ENCODE measurements at places on chromosomes 12 and 14.

DNA sequence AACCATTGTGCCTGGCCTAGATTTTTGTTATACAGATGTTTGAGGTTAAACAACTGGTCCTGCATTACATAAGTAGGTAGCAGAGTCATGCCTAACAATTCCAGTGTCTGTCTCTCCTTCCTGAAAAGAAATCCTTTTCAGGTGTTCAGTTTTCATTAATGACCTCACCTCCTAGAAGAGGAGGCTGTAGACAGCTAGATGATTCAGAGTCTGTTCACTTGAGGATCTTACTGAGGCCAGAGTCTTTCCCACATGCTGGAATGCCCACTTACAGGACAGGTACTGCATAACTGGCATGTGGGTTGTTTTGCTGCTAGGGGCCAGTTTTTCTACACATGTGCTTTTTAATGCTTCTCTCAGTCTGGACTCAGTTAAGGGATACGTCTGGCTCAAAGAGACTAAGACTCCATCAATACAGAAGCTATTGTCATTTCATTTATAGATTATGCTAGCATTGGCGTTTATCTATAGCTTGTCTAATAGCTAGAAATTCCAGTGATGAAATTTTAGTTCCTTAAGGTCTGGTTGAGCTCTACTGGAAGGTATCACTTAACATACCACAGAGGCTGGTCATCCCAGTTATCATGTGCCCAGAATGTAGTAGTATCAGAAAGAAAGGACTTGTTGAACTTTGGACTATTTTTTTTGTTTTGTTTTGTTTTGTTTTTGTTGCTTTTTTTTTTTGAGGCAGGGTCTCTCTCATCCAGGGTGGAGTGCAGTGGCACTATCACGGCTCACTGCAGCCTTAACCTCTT, 206.4 kb downstream of the ERC1 start:
- no peak for DNase-seq

DNA sequence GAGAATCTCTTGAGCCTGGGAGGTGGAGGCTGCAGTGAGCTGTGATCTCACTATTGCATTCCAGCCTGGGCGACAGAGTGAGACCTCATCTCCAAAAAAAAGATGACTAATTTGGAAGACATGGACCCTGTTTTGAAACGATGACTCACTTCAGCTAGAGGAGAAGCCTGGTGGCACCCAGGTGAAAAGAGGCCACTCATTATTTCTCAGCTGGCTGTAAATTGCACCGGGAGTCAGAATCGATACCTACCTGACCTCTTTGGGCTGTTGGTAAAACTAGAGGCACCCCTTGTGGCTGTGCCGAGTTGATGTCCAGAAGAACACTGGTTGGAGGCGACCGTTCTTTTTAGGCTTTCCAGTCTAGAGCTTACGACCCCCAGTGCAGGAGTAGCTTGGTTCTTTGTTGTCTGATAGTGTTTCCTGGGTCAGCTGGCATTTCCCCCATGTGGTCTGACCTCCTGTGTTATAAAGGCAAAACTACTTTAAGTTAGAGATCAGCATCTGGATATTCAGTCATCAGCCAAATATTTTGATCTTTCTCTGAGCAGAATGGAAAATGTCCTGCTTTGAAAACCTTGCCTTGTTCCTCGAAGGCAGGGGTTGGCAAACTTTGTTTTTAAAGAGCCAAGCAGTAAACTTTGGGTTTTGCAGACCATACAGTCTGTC, 93.2 kb downstream of the CHST11 start:
- no peak for DNase-seq

DNA sequence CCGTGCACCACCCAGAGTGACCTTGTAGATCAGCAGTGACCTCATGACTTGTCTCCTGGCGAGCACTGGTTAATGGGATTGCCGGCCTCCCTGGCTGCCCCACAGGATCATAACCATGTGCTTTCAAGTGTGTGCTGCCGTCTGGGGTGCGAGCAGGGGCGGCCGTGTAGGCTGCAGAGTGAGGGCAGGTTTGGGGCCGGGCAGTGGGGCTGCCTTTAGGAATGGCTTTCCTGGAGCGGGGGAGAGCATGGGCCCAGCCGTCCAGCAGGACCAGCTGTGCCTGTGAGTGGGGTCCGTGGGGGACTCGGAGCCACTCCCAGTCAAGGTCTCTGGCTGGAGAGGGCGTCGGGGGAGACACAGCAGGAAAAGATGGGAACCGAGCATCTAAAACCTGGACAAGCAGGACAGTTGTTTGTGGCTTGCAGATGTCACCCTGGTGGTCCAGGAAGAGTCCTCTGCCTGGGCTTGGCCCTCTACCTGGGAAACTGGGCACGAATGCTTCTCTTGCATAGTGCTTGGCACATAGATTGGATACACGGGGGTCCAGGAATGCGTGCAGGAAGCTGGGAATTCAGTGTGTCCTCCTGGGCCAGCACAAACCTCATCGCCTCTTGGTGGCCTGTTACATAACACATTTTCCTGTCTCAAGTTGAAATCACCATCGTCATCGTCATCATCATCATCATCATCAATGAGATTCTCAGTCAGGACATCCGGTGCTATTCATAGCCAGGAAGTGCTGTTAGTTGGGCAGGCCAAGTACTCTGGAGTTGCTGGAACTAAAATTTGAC, 96.0 kb downstream of the ADGRD1 start:
- no peak for DNase-seq

DNA sequence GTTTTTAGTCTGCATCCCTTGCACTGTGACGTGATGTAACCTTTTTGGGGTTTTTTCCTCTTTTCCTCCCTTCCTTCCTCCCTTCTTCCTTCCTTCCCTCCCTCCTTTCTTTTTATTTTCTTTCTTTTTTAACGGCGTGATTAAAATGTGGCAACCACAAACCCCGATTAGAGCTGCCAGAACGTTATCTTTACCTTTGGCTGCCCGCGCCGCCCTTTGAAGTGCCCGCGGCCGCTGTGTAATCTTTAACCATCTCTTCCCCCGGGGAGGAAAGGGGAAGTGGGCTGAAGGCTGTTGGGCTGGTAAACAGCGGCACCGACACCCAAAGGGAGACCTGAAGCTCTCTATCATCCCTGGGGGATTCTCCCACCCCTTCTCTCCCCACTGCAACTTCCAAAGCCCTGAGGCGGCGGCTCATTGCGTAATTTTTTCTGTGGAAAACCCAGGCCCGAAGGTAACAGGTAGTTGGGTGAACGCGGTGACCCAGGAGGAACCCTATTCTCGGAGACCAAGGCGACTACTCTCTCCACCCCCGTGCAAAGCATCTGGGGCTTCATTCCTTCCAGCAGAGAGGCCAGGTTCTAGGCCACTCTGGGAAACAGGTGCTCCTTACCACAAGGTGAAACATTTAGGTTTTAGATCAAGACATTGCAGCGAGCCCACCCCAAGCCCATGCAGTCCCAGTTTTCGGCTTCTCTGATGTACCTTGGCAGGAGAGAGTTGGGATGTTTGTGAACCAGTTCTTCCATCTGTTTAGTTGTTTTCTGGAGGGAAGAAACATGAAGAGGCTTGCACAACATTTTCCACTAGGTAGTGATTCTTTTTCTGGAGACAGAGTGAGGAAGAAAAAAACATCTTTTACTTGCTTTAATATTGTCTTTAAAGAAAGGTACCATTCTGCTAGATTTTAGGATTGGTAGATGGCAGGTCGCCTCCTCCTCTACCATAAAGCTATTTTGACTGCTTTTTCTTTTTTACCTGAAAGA, 1.5 kb downstream of the LGR5 start:
- DNase-seq = no peak

- DNase-seq = peak; percentile 79
Observed at GRCh38 chr14:59358102-59358501, 107.1 kb downstream of the GPR135 start.

DNA sequence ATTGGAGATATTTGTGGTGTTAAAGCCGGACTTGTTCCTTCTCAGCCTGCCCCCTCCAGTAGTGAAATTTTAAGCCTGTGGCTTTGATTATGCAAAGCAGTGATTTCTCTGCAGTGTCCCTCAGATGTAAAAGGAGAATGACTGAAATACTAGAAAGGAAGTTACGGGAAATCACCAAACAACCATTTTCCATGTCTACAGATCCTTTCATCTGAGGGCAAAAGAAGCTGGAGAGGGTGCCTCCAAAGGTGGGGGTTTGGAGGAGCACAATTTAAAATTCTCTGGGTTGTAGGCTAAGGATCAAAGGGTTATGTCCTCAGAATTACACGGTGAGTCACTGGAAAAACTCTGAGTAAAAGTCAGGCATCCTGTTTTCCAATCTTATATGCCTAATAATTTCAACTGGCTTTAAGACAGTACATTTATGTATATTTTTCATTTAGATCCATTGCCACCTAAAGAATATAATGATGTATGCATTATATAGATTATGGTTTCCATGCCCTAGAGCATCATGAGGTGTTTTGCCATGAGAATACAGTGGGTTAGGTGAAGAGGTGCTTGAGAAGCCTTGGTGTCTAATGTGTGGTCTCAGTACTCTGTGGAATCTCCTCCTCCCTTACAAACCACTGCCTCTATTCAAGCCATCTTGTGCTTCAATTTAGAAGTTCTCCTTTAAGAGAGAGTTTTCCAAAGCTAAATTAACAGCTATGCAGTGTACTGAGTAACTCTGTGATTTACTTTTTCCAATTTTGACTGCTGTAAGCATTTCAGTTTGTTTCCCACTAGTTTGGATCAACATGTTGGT, 362.1 kb downstream of the RAD51B start:
- DNase-seq = no peak

GRCh38 chr12:80704420-80704819, 3.0 kb upstream of the MYF6 start:
- DNase-seq = no peak

DNA sequence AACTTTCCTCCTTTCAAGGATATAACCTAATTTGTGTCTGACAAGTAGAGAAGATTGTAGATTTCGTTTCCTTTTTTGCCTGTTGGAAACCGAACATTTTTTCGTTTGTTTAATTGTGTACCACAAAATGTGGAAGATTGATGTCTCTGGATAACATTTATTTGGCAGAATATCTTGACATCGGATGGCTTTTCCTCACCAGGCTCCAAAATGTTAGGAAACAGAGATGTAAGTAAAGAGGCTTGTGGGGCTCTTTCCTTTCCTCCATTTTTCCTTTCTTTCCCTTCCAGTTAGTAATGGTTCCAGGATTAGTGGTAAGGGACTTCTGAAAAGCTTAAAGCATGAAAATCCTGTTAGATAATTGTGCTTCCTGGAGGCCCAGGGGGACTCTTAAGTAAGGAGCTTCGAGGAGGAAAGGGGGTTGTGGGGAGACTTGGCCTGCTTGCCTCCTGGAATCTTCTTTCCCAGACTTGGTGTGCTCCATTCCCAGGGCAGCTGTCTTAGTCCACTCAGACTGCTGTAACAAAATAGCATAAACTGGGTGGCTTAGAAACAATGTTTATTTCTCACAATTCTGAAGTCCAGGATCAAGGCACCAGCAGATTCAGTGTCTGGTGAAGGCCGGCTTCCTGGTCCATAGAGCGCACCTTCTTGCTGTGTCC, 243.1 kb upstream of the PWP1 start:
- no peak for DNase-seq

DNA sequence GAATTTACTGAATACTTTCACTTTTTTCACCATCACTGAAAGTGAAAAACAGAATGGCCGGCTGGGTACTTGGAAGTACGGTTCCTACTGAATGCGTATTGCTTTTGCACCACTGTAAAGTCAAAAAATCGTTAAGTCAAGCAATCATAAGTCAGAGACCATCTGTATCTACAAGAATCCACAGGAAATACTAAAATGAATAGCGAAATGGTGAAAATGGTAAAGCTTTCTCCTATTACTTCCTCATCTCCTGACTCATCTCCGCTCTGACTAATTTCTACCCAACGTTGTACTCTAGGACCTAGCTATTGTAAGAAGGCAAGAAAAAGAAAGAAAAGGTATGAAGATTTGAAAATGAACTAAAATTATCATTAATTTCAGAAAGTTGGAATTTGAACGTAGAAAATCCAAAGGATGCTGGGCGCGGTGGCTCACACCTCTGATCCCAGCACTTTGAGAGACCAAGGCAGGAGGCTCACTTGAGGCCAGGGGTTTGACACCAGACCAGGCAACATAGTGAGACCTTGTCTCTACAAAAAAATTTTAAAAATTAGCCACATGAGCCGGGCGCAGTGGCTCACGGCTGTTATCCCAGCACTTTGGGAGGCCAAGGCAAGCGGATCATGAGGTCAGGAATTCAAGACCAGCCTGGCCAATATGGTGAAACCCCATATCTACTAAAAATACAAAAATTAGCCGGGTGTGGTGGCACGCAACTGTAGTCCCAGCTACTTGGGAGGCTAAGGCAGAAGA, 5.3 kb upstream of the CDCA4 start:
- DNase-seq = no peak

DNA sequence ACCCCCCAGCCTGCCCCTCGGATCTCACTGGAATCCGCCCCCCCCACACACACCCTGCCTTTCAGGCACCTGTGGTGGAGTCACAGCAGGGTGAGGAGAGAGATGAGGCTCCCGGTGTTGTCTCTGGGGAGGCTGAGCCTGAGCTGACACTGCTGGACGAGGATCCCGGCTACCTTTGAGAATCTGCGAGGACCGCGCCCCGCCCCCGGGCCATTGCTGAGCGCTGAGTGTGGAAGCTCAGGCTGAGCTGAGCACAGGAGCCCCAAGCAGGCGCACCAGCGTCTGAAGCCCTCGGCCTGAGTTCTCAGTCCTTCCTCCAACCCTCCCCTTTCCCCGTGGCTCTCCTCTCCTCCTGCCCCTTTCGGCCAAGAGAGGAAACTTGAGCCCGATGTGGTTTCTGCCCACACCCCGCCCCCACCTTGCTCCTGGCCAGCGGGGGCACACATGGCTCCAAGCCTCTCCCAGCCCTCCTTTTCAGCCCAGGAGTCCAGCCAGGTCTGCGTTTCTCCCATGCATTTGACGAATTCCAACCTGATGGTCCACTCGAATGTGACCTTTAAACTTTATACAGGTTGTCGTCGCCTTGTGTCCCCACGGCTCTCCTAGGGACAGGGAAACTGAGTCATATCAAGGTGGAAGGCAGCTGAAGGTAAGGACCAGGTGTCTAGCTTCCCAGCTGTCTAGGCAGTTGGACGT, at the start of gene NFE2:
NFE2 (minus strand) TSS at position 284 of the 696 bp plus-strand sequence. CDS start 5,767 bp downstream, outside the sequence.
- DNase-seq = no peak

DNA sequence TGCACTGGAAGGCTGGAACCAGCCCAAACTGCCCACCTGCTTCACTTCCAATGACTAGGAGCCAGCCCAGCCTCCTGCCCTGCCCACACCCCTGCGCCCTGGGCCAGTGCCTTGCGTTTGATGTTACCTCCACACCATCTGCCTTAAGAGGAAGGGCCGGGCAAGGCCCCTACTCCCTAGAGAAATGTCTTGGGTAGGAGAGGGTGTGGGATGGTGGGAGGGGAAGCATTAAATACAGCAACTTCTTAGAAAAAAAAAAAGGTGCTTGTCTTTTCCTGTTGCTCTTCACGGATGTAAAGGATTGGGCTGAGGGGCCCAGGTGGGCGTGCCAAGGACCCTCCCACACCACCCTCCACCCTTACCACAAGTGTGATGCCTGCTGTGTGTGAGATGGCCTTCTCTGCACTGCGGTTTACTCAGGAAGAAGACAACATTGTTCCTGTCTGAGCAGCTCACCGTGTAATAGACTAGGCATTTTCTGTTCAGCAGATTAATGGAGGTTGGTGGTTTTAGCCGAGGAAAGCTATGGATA, 99.9 kb downstream of the NINJ2 start:
- DNase-seq = no peak

GRCh38 chr12:106490264-106490663, 92.5 kb upstream of the RFX4 start:
- no peak for DNase-seq

- no peak for DNase-seq
Observed at GRCh38 chr12:122730215-122731014, at the start of gene HCAR1. Gene HCAR1 (minus strand): TSS chr12:122730844. CDS start chr12:122730339, 505 bp downstream.

Data from fibroblast of skin of left biceps (primary cell).